Daoy (cell line): ENCODE measurements at places on chromosomes 16 and 17.

DNA sequence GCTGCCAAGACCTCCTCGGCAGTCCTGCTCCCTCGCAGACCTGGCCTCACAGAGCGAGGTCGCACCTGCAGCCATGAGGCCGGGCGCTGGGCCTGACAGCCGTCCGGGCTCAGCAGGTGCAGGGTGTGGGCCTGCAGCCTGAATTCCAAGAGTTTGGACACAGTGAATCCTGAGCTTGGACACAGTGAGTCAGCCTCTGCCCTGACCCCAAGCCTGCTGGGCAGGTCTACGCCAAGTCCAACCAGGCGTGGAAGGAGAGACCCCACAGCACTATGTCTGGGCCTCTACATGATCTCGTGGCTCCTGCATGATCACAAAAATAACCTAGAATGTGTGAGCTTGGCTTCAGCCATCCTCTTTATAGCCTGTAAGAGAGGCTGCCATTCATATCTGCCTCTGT lies 121.0 kb downstream of the C16orf95 start:
- DNase-seq: no peak

- DNase-seq: no peak
Observed at GRCh38 chr16:88406096-88407041, 23.6 kb downstream of the ZNF469 start.

- DNase-seq: no peak
Observed at GRCh38 chr17:49616086-49616485, 40.4 kb downstream of the NXPH3 start.

- DNase-seq: no peak
Observed at GRCh38 chr17:34596920-34597319, 17.5 kb downstream of the TMEM132E start.

DNA sequence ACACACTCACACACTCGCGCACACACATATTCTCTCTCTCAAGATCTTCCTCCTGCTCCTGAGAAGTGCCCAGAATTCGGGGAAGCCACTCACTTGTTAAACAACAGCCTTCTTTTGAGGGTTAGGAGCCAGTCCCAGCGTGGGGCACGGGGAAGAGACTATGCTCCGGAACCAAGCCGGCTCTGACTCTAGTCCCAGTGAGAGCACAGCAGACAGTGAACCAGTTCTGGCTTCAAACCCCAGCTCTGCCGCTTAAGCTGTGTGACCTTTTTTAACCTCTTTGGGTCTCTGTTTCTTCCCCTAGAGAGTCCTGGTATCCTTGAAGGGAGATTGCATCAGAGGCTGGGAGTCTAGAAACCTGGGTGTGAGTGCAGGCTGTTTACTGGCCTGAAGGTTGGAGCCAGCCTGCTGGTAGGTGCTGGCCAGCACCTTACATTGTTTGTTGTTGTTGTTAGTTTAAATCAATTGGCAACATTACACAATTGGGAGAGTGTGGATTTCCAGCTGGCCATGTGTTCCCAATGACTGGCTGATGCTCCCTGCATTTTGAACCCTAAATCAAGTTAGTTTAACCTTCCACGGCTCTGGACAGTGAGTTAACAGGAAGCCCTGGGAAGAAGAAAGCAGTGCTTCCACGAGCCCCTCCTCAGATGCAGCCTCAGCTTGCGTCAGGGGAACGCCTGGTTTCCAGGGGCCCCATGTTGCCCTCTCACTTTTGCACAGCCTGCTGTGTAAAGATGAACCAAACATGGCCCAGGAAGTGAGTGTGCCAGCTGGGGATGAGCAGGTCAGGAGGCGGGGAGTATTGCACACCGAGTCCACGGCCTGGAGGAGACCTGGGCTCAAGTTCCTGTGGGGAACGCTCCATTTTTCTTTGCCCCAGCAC lies 71.5 kb downstream of the GAS7 start:
- peak; percentile 54 for DNase-seq

DNA sequence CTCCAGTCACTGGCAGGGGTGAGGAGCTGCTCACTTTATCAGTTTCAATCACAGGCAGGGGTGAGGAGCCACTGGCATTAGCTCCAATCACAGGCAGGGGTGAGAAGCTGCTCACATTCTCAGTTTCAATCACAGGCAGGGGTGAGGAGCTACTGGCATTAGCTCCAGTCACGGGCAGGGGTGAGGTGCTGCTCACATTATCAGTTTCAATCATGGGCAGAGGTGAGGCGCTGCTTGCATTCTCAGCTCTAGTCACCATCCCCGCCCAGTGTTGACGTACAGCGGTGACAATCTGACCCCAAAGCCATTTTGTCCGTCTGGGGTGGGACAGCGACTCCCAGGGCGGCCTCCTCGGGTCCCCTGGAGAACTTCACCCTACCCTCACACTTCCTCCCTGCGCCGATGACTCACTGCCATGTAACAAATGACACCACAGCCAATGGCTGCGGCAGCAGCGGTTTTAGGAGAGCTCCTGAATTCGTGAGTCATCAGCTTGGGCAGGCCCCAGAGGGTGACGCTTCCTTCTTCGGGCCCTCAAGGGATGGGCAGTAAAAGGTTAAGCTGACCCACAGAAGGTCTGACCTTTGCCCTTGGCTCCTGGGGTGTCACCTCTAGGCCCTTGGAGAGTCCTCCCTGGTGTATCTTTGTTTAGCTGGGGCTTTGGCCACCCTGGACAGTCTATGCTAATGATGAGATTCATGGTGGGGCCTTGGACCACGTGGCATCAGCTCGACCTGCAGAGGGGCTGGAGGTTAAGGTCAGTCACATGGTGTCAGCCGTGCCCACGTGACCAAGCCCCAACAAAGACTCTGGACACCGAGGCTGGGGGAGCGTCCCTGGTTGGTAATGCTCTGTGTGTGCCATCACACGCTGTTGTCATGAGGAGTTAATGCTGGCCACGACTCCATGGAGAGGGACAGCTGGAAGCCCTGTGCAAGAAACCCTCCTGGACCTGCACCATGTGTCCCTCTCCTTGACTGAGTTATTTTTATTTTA lies 171.7 kb downstream of the C16orf95 start:
- peak; percentile 97 for DNase-seq

DNA sequence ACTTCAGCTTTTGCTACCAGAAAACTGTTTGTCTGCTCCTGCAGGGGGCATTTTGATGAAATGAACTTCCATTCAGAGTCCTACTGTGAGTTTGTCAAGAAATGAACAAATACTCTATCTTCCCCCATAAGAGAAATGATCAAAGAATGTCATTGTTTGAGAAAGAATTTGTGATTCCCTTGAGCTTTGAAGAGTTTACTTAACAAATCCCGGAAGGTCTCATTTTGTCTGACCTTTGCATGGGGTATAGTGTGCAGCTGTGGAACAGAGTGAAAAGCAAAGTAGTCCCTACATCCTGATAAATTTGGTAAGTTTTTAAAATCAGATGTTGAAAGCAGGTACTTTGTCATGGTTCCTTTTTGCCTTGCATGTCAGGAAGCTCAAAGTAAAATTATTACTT lies 178.0 kb downstream of the ABCC12 start:
- DNase-seq: no peak

DNA sequence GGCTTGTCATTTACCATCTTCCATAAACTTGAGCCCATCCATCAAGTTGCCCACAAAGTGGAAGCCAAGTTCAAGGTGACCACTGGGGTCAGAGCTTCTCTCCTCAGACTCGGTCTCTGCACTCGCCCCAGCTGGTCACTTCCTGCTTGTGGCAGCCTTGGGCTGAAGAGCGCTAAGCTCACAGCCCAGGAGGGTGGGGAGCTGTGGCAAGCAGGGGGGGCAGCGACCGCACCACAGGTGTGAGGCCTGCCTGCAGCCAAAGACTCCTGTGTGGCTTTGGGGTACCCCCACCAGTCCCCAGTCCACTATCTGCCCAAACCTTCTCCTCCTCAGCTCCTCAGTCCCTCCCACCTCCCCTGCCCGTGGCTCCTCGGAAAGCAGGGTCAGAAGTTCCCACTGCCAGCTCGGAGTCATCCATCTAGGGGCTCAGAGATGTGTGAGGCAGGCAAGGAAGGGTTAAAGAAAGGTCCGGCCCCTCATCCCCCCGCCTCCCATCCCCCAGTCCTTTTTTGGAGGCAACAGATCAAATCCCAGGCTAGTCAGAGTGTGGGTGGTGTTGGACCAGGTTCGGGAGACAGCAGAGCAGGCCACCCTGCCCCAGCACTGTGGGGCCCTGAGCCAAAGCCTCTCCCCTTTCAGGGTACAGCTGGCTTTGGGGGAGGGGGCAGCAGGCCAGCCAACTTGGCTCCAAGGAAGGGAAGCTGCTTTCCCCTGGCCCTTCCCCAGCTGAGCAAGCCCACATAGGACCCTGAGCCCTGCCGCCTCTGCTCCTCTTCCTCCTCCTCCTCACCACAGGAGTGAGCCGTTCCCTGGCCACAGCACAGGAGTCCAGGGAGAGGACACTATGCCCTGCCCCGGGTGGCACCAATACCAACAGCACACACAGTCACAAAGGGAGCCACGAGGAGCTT lies 3.2 kb downstream of the CSF3 start:
- DNase-seq: no peak

DNA sequence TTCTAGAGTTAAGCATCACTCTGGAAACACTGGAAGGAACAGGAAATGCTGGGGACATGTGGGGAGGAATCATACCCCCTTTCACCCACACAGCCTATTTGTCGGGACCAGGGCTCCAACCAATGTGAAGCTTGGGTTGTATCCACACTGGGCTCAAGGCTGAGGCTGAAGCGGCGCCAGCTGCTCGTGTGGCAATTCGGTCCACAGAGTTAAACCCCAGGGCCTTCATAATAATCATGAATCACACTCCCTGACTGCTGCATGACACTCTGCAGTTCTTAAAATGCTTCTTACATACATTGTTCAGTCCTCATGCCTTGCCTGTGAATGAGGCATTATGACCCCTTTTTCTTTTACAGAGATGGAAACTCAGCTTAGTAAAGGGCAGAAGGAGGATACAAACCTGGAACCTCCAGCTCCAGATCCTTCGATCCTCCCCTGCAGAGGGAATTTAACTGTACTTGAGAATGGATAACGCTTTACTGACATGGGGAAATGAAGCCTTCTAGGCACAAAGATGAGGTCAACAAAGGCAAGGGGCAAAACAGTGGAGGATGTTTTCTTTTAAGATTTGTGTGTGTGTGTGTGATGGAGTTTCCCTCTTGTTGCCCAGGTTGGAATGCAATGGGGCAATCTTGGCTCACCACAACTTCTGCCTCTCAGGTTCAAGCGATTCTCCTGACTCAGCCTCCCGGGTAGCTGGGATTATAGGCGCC lies 72.7 kb downstream of the SOX9 start:
- peak; percentile 21 for DNase-seq

DNA sequence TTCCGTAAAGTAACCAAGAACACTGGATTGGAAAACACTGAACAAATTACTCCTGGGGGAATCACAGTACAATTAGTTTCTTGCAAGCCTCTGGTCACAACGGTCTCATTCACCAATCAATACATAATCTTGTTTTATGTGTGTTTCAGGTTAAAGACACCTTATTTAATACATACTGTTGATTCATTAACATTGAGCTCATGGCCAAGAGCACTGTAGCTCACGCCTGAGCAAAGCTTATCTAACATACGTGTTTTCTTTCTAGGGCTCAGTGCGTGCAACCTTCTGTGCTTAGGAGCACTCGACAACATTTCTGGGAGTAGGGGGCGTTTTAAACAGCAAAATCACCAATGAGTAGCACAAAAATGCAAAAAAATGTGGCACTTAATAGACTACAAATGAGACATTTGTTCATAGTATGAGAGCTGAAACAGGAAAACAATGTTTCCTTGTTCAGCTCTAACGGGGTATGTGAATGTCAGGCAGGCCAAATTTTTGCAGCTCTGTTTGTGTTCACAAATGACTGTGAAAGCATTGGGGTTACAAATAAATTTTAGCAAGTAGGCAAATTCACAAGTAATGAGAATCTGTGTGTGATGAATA lies 206.2 kb downstream of the CNTNAP4 start:
- no peak for DNase-seq

DNA sequence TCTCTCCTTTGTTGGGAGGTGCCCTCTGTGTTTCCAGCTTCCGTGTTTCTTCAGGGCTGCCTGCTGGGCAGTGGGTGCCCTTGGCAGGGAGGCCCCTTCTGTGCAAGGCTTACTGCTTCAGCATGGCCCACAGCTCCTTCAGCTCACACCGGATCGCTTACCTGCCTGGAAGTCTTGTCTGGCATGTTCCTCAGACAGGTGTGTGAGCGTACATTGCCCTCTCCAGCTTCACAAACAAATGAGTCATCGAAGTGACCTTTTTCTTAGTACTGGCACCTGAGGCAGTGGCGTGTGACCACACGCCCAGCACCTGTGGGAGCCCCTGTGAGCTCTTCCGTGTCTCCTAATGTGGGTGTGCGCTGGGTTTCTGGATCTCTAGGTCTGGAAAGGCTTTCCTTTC lies 3.5 kb downstream of the RAB40C start:
- DNase-seq: no peak

GRCh38 chr17:60060474-60060873 lies 18.2 kb downstream of the HEATR6 start:
- no peak for DNase-seq

GRCh38 chr16:83137894-83138293 lies 511.1 kb downstream of the CDH13 start:
- no peak for DNase-seq

DNA sequence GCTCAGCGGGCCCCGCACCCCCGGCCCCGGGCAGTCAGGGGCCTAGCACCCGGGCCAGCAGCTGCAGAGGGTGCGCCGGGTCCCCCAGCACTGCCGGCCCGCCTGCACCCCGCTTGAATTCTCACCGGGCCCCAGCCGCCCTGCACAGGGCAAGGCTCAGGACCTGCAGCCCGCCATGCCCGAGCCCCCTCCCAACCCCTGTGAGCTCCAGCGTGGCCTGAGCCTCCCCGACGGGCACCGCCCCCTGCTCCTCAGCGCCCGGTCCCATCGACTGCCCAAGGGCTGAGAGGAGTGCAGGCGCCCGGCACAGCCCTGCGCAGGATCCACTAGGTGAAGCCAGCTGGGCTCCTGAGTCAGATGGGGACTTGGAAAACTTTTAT lies 1.7 kb upstream of the BRCA1 start:
- no peak for DNase-seq

- no peak for DNase-seq
Observed at GRCh38 chr16:2813771-2814221, 3.2 kb upstream of the PRSS21 start.

- no peak for DNase-seq
Observed at GRCh38 chr16:1375741-1376410, 24.1 kb downstream of the GNPTG start.

DNA sequence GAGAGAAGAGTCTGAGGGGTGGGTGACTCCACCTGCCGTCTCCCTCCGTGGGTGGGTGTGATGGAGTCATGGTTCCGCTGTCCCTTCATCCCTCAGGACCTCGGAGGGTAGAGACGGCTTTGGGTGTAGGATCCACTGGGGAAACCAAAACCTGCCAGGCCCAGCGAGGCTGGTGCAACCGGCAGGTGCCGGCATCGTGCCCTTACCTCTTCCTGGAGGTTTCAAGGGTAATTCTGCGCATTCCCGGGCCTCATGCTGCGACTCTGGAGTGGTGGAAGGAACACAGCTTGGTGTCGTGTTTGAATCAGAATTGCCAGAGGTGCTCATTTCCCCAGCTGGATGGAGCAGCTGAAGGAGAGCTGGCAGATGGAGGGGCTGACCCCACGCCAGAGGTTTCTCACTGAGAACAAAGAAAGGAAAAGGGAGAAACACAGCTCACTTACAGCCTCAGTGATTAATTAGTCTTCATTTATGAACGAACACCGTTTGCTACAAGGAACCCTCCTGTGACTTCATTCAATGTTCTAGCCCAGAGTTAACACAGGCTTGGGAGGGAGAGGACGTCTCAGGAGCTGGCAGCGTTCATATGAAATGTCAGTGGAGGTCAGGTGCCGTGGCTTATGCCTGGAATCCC lies 16.3 kb upstream of the ATP2A3 start:
- no peak for DNase-seq

- DNase-seq: no peak
Observed at GRCh38 chr17:57943645-57944044, 11.6 kb downstream of the CUEDC1 start.

- DNase-seq: peak; percentile 20
Observed at GRCh38 chr16:83470416-83470815, 337.4 kb upstream of the HSBP1 start.

- no peak for DNase-seq
Observed at GRCh38 chr16:1427473-1428461, 3.1 kb upstream of the PERCC1 start.
